ENCODE measurements at places on chromosomes 2 and 18.
A peak's percentile ranks its signal among the peaks of the same experiment; 100 is the strongest.

- no peak for DNase-seq
Observed at GRCh38 chr18:35467624-35468016, 30.1 kb downstream of the INO80C start.

DNA sequence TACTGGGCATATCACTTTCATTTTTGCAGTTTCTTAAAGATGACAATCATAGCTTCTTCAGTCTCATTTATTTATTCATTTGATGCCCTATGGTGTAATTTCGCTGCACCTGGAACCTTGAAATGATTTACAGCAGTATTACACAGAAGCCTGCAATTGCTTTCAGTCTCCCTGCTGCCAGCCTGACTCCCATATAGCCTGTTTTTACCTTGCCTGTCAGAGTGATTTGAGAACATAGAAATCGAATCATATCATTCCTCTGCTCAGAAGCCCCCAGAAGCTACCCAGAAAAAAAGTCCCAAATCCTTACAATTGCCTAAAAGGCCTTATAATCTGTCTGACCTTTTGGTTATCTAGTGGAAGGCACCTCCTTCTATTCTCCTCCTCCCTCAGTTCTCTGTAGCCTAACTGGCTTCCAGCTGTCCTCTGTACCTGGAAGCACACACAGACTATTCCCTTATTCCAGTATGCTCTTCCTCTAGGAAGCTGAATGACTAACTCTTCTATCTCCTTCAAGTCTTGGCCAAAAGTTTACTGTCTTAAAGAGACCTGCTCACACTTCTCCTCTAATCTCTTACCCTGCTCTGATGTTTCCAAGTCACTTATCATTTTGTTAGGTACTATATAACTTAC is 12.6 kb downstream of the SCN3A start:
- no peak for DNase-seq

DNA sequence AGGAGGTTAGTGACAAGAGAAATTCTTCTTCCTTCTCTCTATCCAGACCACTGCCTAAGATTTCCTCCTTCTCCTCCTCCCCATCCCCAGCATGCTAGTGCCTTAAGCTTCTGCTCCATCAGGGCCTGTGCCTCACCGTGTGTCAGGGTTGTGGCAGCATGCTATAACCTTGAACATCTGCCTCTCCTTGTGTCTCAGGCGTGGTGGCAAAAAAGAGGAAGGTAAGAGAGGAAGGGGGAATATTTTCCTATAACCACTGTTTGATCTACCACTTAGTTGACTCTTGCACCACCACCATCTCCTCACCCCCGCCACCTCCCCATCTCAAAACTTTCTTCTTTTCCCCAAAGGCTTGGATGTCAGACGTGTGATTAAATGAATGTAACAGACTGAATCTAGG is 38.3 kb upstream of the PEX13 start:
- DNase-seq = no peak

DNA sequence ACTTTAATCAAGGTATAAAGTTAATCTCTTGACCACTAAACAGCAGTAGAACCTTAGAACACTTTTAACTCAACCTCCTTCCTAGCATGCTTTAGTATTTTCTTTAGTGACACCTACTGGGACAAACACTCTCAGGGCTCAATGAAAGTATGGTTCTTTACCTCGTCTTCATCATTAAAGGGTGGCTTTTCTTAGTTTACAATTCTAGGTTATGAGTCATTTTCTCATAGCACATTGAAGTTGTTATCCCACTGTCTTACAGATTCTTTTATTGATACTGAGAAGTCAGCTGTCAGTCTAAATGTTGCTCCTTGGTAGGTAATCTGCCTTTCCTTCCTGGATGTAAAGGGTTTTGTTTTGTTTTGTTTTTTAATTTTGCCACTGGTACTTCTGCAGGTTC is 38.0 kb downstream of the SIGLEC15 start:
- DNase-seq = no peak

DNA sequence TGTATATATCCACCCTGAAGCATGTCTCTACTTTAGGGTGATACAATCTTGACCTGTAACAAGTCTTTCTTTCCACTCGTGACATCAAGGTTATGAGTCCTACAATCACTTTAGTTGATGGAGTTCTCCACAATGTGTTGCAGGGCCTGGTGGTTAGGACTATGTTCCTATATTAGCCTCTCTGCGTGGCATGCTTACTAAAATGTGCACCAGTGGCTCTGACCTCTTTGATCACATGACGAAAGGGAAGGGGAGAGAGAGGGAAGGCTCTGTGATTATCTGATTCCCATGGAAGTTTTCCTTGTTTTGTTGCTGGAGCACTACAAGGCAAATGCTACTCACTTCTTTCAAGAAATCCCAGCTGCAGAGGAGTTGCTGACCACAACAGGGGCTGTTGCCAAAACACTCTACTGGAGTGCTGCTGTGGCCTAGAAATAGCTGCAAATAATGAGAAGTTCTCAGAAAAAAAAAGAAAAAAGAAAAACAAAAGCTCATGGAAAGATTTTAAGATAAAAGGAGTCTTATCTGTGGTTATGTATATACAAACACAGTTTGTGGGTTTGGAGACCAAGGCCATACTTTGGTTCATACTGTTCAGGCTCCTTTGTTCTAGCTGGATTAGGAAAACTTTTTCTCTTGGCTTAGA is 272.8 kb upstream of the MMADHC start:
- DNase-seq = no peak

DNA sequence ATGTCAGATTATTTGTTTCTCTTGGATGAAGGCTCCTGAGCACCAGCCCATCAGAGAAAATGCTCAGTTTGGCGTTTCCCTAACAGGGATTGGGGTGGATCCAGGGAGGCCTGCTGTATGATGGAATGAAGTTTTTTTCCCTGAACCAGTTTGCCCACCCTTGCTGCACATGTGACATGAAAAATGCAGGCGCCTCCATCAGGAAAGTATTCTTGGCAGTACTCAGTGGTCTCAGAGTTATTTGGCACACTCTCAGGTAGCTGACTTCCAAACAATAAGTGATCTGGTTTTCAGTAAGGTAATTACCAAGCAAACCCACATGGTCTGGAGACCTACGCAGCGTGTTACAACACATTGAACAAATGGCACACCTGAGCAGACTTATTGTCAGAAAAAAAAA is 254.9 kb downstream of the PAX3 start:
- no peak for DNase-seq

DNA sequence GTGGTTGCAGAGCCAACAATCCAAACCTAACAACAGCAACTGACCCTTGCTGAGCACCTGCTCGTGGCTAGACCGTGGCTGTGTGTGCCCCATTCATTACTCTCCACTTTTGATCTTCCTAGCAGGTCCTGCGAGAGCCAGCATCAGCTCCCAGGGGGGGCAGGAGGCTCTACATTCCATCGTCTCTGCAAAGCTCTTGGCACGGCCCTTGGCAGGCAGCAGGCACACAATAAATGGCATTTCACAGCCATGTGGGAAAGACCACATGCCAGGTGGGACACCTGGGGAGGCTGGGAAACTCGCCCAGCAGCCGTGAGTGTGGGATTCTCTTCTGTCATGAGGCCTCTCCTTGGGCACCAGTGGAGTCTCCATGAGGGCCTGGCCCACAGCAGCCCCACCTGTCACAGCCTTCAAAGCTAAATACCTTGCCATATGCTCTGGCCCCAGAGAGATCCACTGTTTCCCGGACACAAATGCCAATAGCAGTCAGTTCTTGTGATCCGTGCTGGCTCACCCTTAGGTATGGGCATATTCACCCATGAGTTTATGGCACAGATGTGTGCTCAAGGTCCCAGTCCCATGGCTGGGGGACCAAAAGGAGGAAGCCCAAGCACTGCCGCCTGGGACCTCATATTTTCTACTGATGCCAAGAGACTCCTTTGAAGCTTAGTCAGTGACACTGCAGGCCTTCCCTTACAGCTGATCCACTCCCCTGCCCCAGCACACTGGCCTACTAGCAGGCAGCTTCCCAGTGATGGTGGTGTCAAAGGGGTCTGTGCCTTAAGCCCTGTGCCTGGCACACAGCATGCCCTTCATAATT is 6.8 kb upstream of the TEX51 start:
- DNase-seq = no peak

DNA sequence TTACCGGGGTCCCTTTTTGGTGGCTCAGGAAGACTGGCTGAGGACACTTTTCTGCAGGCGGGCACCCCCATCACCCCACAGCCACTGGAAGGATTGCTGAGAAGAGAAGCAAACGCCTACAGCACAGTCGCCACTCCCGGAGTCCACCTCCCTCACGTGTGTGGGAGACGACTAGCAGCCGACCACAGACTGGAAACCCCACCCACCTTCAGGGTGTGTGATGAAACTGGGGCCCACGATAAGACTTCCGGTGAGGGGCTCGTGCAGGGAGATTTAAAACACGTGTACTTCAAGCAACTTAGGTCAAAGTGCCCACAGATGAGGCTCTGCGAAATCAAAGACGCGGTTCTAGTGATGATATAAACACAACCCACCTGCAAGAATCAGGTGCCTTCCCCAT is 26.3 kb downstream of the MBP start:
- DNase-seq = peak; percentile 85

- no peak for DNase-seq
Observed at GRCh38 chr2:152763651-152764050, 45.2 kb downstream of the ARL6IP6 start.

- DNase-seq = no peak
Observed at GRCh38 chr2:175743011-175743410, 259.1 kb downstream of the LNPK start.

GRCh38 chr2:128388499-128388941 is 69.9 kb upstream of the HS6ST1 start:
- no peak for DNase-seq

- DNase-seq = no peak
Observed at GRCh38 chr2:29586919-29587318, 334.5 kb downstream of the ALK start.

- DNase-seq = no peak
Observed at GRCh38 chr2:127218812-127219170, 1.3 kb downstream of the CYP27C1 start.

GRCh38 chr18:22493255-22493654 is 75.5 kb upstream of the CTAGE1 start:
- no peak for DNase-seq

DNA sequence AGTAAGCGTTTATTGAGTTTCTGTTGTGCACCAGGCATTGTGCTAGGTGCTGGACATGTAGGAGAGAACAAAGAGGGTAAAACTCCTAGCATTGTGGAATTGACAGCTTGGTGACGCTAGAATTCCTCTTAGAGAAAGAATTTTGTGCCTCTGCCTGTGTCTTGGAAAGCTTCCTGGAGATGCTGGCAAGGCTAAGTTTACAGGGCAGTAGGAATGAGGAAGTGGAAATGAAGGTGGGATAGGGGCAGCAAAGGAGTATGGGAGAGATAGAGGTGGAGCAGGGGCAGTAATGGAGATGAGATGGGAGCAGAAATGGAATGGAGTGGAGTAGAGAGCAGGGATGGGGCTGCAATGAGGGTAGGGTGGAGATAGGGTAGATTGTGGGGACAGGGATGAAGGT is 29.8 kb downstream of the GPR39 start:
- DNase-seq = no peak

- no peak for DNase-seq
Observed at GRCh38 chr18:12770469-12771219, 67.8 kb downstream of the PSMG2 start.

GRCh38 chr2:152646264-152646663 is 71.0 kb downstream of the PRPF40A start:
- DNase-seq = no peak

DNA sequence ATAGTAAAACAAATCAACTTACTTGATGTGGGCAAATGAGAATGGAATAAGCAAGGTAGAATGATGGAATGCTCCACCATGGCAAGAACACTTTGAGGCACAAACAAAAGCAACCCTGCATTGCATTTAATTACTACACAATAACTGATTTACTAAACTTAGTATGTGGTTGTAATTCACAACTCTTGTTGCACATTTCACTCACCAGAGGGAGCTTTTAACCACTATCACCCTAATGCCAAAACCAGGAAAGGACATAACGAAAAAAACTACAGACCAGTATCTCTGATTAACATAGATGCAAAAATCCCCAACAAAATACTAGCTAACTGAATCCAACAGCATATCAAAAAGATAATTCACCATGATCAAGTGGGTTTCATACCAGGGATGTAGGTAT is 659.8 kb downstream of the CPS1 start:
- no peak for DNase-seq

- DNase-seq = no peak
Observed at GRCh38 chr2:183607995-183608394, 483.8 kb downstream of the NUP35 start.

GRCh38 chr2:135490376-135490775 is 40.6 kb downstream of the ZRANB3 start:
- DNase-seq = no peak

DNA sequence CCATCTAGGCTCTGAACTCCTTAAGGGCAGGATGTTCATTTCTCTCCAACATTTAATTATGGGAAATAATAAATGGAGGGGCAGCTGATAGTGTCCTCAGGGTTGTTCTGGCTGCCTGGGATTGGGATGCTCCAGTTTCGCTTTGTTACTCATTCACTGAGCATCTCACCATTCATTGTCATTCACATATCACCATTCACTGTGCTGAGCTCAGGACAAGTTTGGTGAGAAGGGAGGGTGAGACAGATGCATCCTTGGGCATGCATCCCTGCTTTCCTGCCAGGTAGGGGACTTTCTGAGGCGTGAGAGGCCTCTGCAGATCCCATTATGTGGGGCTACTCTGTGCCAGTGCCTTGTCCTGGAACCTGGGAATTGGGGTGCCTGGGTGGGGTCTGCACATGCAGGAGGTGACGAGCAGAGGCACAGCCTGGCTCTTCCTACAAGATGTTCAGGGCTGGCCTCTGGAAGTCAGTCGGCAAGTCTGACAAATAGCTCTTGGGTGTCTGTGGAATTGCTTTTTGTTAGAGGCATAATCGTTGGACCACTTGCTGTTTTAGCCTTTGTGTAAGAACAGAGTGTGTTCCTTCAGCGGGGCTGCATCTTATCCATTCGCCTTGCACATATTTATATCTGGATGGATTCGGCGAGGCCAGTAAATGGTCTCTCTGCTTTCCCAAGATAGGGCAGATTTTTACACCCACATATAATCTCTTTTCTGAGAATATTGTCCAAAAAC is 323.2 kb upstream of the THSD7B start:
- no peak for DNase-seq

- peak; percentile 57 for DNase-seq
Observed at GRCh38 chr2:241108271-241109209, 6.5 kb upstream of the MTERF4 start.

DNA sequence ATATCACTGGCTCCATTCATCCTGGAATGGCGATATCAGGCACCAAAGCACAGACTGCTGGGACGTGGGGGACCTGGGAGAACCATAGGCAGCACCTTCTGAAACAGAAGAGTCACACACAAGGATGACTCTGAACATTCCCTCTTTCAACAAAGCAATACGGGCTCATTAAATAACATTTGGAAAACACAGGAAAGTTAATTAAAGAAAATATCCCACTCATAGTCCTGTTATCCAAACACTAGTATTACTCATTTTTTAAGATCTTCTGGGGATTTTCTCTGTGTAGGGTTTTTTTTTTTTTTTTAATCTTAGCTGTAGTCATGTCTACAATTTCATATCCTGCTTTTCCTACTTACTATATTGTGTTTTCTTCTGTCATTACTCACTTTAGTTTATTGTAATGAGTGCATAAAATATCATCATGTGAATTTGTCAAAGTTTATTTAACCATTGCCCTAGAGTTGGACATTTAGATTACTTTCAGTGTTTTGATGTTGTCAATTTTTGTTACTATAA is 70.0 kb upstream of the SP3 start:
- DNase-seq = no peak

GRCh38 chr18:41587976-41588375 is 367.1 kb upstream of the PIK3C3 start:
- DNase-seq = no peak

GRCh38 chr2:129354631-129355030 is 624.8 kb upstream of the RAB6C start:
- DNase-seq = no peak
